B cell (primary cell): ENCODE measurements at places on chromosomes 11 and 22.

- no peak overlapping the region for H3K4me3 ChIP-seq
- H3K27me3 ChIP-seq: no peaks in the 10 kb centered on the region
- no peak for DNase-seq
- no peak overlapping the region for H3K27ac ChIP-seq
- no peaks in the 10 kb centered on the region for H3K36me3 ChIP-seq
- H3K4me1 ChIP-seq: no peaks in the 10 kb centered on the region
Observed at GRCh38 chr11:86999859-87000753, 37.6 kb upstream of the TMEM135 start.

- no peak for DNase-seq
- H3K4me3 ChIP-seq: no peak overlapping the region
- no peaks in the 10 kb centered on the region for H3K36me3 ChIP-seq
- H3K27me3 ChIP-seq: no peaks in the 10 kb centered on the region
- H3K4me1 ChIP-seq: no peaks in the 10 kb centered on the region
- no peak overlapping the region for H3K27ac ChIP-seq
Observed at GRCh38 chr11:127492029-127492428, 491.5 kb upstream of the KIRREL3 start.

DNA sequence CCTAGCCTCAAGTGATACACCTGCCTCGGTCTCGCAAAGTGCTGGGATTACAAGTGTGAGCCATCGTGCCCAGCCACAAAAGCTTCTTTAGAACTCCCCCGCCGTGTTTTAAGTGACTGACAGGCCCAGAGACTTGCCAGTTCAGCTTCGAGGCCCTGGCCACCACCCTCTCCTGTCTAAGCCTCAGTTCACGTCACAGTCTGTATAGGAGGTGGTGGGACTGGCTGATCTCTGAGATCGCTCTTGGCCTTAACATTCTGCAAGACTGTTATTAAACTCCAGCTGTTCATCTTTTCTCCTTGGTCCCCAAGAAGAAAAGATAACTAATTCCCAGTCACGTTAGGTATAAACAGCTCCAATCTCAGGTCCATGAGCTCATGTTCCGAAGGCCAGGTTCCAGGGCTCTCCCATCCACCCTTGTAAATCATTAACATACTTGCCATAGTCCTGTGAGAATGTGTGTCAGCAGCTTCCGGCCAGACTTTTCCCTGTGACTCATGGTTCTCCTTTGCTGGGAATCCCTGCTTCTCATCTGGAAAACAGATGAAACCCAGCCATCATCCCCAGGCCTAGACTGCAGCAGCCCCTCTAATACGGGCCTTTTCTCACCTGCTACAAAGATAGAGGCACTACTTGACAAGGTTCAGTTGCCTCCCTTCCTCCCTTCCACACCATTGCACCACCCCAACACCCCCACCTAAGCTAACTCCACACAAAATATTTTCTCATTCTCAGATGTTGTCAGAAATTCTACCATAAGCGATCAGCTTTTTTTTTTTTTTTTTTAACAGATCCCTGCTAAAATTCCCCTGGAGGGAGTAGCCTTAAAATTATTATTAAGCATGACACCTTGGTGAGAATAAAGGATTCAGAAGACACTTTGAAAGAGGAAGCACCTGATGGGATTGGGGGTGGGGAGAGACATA, 5.6 kb upstream of the KIAA0930 start:
- no peaks in the 10 kb centered on the region for H3K27me3 ChIP-seq
- no peak overlapping the region for H3K27ac ChIP-seq
- H3K36me3 ChIP-seq: no peaks in the 10 kb centered on the region
- DNase-seq: no peak
- peaks cover 14% of the 10 kb centered on the region for H3K4me1 ChIP-seq

- H3K4me3 ChIP-seq: no peak overlapping the region
- H3K27ac ChIP-seq: no peak overlapping the region
- peaks cover 19% of the 10 kb centered on the region for H3K27me3 ChIP-seq
- DNase-seq: no peak
- H3K36me3 ChIP-seq: no peaks in the 10 kb centered on the region
- H3K4me1 ChIP-seq: peaks cover 5% of the 10 kb centered on the region
Observed at GRCh38 chr11:110098645-110099044, 5.5 kb downstream of the ZC3H12C start.
